ENCODE measurements at places on chromosomes 12 and 14.

GRCh38 chr12:6644903-6645302 is 2.3 kb downstream of the ACRBP start:
- no peak for DNase-seq

DNA sequence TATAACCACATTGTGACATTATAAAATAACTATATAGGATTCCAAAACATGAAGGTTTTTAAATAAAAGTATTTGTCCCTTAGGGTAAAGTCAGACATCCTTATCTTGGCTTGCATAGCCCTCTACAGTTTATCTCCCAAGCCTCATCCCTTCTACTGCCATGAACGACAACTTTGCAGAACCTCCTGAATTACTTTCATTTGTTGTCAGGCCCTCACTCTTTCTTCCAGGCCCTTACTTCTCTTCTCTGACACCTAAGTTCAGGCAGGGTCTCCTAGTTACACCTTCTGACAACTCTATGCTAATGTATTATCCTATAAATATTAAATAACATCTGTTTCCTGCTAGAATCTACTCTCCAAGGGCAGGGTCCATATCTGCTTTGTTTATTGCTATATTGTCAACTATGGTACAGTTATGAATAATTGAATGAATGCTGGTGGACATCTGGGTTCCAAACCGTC is 115.7 kb upstream of the MDM1 start:
- DNase-seq = no peak

- DNase-seq = peak; percentile 26
These were observed 25.6 kb downstream of the KCNK13 start for GRCh38 chr14:90087433-90087832.

DNA sequence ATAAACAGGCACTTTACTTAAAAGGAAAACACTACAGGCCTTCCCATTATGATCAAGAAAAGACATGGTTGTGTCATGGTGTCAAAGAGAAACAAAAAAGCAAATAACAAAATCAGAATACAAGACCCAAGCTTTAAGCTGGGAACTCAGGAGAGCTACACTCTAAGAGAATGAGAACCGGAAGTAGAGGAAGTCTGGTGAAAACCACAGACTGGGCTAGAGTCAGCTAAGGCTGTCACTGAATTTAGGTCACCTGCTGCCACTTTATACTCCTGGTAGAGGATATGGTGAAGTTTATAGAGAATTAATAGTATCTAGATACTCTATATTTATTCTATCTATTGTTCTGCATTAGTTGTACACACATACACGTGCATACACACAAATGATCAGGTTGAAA is 971.7 kb downstream of the FLRT2 start:
- no peak for DNase-seq

DNA sequence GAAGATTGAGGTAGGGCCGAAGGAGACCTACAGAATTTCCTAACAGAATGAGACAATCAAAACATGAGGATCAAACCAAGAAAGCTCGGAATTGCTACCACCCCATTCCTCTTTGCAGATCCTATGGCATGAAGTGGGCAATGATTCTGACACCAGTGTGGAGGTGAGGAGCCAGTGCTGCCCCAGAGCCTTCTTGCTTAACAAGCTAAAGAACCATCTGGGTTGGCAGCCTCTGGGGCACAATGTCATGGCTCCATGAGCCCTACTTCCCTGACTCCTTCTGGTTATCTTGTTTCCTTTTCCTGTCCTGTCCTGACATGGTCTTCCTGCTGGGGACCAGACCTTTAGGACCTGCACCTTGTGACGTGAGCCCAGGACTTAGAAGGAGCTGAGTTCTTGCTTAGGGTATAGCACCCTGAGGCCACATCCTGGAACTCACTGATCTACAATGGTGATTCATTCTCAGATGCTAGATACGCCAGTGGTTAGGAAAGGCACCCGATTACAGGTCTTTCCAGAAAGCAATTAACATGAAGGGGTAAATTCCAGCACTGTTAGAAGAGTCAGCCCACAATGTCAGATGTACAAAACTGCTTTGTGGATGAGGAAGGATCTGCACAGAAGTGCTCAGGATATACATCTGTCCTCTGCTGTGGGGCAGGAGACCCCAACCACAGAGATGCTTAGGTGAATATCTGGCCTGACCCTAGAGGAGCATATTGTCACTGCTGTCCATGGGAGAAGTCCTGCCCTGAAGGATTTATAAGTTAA is 324.2 kb downstream of the ZFP36L1 start:
- DNase-seq = peak; percentile 79

DNA sequence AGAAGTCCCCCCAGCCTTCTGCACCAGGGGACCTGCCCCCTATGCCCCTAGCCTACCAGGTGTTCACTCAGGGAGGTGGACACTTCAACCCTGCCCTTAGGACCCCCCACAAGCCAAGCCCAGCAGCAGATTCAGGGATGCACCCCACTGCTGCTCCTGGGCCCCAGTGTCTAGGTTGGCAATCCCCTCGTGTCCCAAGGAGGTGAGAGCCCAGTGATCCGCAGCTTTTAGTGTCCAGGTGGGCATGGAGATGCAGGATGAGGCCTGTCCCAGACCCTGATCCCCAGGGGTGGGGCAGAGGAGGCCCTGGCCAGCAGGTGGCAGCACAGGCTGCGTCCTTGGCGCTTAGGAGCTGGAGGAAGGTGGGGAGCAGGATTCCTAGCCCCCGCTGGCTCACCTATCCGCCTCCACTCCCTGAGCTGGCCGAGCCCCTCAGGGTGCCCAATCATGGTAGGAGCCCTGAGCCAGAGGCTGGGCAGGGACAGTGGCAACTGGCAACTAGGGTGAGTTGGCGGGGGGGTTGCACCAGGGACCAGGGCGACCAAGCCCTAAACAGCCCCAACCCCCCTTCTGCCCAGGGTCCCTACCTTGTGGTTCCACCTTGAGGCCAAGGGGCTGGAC is 4.1 kb downstream of the CKB start:
- peak; percentile 78 for DNase-seq
